Dermis lymphatic vessel endothelial cell (primary cell): ENCODE measurements at places on chromosomes 2 and 18. TPM values are rescaled to one million over a fixed set of nuclear protein-coding genes. Genes with fewer than 3 reads are reported as not detected.

Gene KLHL14
- 0.98 and 1.4 TPM in 2 replicates for total RNA-seq

Gene ZNF407
- 14.8 and 18.7 TPM in 2 replicates for total RNA-seq

Gene FAM228A
- 0.09 and 0.43 TPM in 2 replicates for total RNA-seq

Gene ARHGEF33
- total RNA-seq, result under 0.01 and 0.26 TPM in 2 replicates

Gene ANKRD23
- total RNA-seq, result 0.43 and 2.0 TPM in 2 replicates

Gene MYO1B
- total RNA-seq, result 55.7 and 84.5 TPM in 2 replicates

Gene CHRND
- not detected in 2 replicates for total RNA-seq

Gene THSD7B
- not detected in 2 replicates for total RNA-seq

Gene ARL6IP6
- total RNA-seq, result 14.3 and 20.4 TPM in 2 replicates

Gene GPR39
- total RNA-seq, result under 0.01 TPM in 1 of 2 replicates, not detected in the other

Gene RNU2-63P
- total RNA-seq, result 23.5 and 93.7 TPM in 2 replicates

Gene CRYGD
- total RNA-seq, result not detected in 2 replicates
